ENCODE measurements at places on chromosomes 1 and 21. TPM values are rescaled to one million over a fixed set of nuclear protein-coding genes. Genes with fewer than 3 reads are reported as not detected.

CHI3L2 gene
- total RNA-seq, result 12.7 TPM

IFNGR2 gene
- total RNA-seq, result 16.4 TPM

ETV3L gene
- not detected for total RNA-seq

CR1L gene
- not detected for total RNA-seq

RPTN gene
- total RNA-seq, result not detected

TRIM33 gene
- 41.6 TPM for total RNA-seq

COL9A2 gene
- total RNA-seq, result 2.5 TPM

SCMH1 gene
- total RNA-seq, result 31.0 TPM

TMPRSS2 gene
- not detected for total RNA-seq
